DND-41 (cell line): ENCODE measurements at places on chromosomes 11 and 22.
A peak's percentile ranks its signal among the peaks of the same experiment; 100 is the strongest.

GRCh38 chr11:103125462-103125861 lies 16.2 kb downstream of the DYNC2H1 start:
- DNase-seq: no peak

- DNase-seq: no peak
Observed at GRCh38 chr22:50303848-50304527, 3.5 kb downstream of the PLXNB2 start.

- DNase-seq: peak; percentile 90
Observed at GRCh38 chr22:17638432-17639246, at the start of gene BCL2L13. Gene BCL2L13, plus strand, starts transcription at chr22:17638757. Its CDS starts 16,955 bp downstream, at chr22:17655712.

DNA sequence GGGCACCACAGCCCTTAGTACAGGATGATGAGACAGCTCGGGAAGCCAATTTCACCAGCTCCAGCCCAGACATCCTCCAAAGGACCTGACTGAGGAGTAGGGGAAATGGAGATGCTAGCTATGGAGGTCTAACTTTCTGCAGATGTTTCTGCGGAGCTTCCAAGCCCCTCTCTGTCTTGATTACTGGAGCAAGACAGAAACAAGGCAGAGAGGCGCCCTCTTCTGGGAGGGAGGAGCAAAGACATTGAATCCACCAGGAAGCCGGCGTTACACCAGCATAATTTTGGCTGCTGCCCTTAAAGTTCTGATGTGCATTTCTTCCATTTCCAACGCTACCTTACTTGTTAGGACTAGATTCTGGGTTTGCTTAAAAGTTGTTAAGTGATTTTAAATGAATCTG lies 107.3 kb upstream of the HSD17B12 start:
- peak; percentile 41 for DNase-seq

DNA sequence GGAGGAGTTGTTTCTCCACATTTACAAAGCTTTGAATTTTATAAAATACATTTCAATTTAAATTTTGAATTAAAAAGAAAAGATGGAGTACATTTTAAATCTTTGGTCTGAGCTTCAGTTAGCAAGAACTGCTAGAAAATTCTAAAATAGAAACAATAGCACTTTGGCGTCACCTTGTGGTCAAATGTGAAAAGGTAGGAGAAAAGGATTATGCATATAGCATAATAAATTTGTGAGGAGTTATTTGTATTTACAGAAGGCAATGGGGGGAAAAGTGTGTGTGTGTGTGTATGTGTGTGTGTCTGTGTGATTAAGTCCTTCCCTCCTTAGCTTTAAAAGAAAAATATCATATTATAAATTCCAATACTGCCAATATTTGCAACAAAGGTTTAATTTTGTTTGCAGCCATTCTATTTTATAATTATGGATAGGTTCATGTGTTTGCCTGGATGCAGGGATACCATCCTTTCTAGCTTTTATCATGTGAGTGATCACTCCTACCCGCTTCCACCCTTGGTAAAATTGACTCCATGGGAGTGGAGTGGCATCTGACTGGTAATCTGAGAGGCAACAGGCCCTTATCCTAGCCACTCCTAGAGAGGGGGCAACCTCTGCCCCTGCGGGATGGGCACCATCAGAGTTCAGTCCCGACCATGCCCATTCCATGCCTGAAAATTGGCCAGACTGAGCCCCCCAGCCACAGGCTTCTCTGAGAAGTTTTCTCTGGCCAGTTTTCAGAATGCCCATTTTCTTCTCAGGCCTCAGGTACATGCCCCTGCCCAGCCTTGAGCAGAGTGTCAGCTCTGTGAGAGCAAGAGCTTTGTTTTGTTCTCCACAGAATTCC lies 13.6 kb upstream of the LGR4 start:
- peak; percentile 22 for DNase-seq

DNA sequence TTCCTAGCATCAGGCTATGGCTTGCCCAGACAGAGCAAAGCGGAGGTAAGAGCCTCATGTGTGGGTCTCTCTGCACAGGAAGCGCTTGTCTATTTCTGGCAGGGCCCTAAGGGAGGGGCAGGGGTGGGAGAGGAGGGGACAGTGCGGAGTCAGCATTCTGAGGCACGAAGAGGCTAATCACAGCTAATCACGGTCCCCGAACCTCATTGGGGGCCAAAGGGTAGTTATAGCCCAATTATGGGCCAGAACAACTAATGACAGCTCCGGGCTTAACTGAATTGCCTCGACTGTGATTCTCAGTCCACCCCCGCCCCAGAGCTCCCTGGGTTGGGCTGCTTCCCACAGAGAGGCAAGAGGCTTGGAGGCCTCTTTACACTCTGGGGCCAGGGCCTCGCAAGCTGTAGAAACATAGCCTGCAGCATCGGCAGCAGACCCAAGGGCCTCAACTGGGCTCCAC lies 72.7 kb upstream of the PRDM11 start:
- DNase-seq: no peak

GRCh38 chr22:39278040-39278439 lies 33.3 kb upstream of the PDGFB start:
- DNase-seq: no peak

DNA sequence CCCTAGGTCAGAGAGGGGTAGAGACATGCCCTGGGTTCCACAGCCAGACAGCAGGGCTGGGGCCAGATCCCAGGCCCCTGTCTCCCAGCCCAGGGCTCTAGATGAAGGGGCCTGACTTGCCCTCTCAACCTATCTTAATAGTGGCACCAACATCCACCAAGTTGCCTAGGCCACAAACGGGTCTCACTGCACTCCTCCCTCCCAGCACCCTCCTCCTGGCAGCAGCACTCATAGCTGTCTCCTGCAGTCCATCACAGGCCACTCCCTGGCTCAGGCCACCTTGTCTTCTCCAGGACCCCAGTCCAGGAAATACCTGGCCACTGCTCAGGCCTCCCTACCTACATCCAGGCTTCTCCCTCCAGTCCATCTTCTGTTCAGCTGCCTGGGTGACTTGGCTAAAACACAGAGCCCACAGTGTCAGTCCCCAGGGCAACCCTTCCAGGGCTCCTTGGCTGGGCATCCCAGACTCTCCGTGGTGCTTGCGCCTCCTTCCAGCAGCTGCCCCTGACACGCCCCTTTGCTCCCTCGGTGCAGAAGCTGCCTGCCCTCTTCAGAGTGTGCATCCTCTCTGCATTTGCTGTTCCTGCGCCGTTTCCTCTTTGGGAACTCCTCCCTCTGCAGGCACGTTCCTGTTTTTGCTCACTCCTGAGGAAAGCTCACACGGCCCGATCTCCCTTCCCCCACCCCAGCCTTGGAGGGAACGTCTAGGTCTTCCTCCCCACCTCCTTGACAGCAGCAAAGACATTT lies 40.5 kb downstream of the LRRC32 start:
- DNase-seq: no peak

DNA sequence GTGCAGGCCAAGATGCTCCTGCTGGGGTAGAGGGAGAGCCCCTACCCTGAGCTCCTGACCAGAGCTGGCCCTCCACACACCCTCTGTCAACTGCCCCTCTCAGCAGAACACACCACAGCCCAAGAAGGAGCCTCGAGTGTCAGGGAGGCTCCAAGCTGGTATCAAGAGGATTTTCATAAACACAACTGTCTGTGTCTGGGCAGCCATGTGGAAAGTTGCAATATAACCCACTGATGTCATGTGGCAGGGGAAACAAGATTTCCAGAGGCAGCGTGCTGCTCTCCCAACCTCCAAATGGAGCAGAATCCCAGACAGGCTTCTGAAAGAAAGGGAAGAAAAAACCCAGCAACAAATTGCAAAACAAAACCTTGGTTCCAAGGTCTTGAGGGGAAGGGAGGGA lies 569.9 kb downstream of the BUD13 start:
- no peak for DNase-seq

DNA sequence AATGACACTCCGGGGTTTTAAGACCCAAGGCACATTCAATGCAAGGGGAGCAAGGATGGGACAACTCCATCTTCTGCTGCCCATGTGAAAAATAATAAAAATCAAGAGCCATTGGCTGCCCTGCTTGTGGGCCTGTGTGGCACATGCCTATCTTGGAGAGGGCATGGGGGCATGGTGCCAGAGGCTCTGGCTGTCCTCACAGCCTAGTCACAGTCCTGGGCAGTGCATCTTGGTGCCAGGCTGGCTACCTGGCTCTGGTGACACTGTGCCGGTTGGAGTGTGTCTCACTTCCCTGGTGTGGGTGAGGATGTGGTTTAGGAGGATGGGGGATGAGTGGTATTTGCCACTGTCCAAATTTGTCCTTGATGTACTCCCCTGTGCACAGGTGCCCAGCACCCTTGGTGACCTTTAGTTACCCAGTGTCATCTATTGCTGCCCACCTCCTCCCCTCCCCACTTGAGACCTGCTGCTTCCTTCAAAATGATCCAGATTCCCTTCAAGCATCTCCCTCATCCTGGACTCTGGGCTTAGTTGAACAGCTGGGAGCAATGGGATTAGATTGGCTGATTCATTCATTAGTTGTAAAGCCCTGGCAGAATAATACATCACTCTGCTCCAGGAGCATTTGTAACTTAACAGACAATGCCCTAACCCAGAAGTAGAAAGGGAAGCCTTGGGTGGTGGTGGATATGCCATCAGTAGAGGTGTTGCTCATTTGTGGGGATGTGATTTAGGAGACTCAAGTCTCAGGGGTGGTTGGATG lies 4.6 kb downstream of the TMEM86A start:
- no peak for DNase-seq

GRCh38 chr11:120652705-120653335 lies 141.3 kb downstream of the GRIK4 start:
- peak; percentile 19 for DNase-seq

GRCh38 chr11:6556139-6556949 lies 47.1 kb downstream of the RRP8 start:
- DNase-seq: no peak

GRCh38 chr11:122743949-122744348 lies 88.4 kb downstream of the UBASH3B start:
- DNase-seq: peak; percentile 93

DNA sequence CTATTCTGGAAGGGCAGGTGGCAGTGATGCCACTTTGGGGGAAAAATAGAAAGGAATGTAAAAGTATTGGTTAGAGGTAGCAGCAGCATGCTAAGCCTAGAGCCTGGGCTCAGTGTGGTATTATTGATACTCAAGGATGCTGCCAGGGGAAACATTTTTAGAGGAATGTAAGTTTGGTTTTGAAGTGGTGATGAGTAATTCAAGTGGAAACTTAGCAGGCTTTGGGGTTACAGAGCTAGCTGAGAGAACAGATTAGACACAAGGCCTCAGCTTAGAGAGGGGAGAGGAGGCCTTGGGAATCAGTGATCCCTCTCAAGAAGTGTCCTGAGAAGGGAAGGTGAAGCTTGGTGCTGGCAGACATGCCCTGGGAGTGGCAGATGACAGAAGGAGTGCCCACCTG lies 32.9 kb upstream of the DDI1 start:
- no peak for DNase-seq

DNA sequence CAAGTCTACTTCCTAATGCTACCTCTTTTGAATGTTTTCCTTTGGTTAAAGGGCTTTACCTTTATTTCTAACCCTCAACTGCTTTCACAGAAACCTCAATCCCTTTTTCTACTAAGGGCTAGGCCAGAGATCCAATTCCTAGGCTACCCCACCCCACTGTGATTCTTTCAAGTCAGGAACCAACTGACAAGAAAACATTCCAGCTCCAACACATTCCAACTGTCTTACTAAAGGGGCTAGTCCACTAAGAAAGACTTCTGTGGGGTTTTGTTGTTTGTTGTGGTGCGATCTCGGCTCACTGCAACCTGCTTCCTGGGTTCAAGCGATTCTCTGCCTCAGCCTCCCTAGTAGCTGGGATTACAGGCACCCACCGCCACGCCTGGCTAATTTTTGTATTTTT lies 151.3 kb downstream of the APOL5 start:
- no peak for DNase-seq

DNA sequence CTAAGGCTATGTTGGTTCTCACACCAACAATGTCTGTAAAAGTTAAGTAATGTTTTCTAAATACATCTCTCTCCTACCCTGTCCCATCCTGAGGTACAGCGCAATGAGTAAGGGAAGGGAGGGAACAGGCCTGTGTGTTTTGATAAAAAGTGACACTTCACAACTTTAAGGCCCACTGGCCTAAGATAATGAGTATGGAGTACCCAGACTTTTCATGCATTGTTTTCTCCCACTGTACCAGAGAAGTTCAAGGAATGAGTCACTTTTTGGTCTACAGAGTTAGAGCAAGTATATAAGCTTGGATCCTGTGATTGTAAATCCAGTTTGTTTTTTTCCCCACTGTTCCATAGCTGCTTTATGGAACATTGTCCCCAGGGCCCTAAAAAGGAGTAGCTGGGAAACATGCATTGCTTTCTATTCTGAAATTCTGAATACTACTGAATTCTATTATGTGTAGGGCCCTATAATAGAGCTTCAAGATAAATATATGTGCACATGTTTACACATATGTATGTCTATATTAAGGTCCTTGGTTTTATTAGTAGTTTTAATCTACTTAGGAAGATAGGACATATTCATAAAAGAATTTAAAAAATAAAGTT lies 29.8 kb downstream of the KCNE3 start:
- DNase-seq: no peak

DNA sequence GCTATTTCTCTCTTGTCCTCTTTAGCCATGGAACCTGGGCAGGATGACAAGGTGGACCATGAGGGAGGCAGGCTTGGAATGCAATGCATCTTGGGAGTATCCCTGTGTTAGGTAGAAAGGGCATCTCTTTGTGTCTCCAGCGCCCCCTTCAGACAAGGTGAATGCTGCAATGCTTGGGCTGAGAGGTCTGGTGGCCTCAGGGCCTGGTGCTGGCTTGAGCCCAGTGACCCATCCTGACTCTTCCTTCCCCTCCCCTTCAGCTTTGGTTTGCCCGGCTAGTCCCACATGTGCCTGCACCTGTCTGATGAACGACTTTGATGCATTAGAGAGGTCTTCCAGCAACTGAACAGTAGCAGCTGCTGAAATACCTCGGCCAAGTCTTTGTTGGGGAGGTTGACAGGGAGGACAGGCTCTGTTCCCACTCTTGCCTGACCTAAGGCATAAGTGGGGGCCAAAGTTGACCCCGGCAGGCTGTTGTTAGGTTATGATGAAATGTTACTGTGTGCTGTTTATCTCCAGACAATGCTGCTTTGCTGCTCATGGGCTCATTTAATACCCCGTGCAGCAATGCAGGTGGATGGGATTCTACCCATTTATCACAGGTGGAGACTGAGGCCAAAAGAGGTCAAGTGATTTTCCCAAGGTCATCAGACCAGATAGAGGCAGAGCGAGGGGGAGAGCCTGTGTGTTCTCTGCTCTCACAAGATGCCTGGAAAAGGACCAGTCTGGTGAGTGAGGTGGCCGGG lies 22.5 kb downstream of the MYO18B start:
- no peak for DNase-seq

DNA sequence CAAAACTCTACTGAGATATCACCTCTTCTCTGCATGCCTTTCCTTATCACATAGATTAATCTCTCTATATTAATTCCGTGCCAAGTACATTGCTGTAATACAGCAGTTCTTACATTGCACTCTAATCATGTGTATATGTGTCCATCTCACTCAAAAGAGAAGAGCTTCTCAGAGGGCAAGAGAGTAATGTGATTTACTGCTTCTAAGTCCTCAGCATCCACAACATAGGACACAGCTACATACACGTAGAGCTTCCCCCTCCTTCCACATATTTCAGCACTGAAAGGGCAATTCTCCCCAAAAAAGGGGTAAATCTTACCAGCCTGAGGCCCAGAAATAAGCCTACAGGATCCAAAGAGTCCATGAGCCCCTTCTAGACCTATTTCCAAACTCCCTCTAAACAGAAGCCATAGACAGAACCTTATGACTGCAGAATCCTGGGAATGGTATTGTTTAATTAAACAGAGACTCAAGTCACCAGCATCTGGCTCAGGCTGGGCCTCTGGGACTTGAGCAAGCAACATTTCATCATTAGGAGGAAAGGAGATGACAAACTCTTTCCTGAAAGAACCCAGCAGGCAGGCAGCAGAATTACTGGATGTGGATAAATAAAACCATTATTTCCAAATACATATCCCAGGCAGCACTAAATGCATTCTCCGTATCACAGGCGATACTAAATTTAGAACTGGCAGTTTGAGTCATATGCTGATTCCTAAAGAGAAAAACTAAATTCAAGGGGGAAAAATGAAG lies 87.2 kb downstream of the KCNC1 start:
- no peak for DNase-seq
